ENCODE measurements at places on chromosomes 4 and X. TPM values are rescaled to one million over a fixed set of nuclear protein-coding genes. Genes with fewer than 3 reads are reported as not detected.

Gene C4orf51
- polyA plus RNA-seq = not detected

Gene ANK2
- 63.6 TPM for polyA plus RNA-seq

Gene GDPD2
- polyA plus RNA-seq = 1.6 TPM

Gene IL2RG
- 1.6 TPM for polyA plus RNA-seq

Gene CT45A2
- polyA plus RNA-seq = not detected

Gene ZNF41
- polyA plus RNA-seq = 11.9 TPM

Gene CT45A5
- polyA plus RNA-seq = not detected

Gene TAF7L
- 0.78 TPM for polyA plus RNA-seq

Gene SSX2
- polyA plus RNA-seq = not detected

Gene TSPYL2
- 40.0 TPM for polyA plus RNA-seq

Gene GPR119
- not detected for polyA plus RNA-seq

Gene VCX3B
- polyA plus RNA-seq = 0.30 TPM

Gene IL13RA1
- polyA plus RNA-seq = 63.4 TPM

Gene RBM46
- 0.05 TPM for polyA plus RNA-seq

Gene CHRNA9
- 0.82 TPM for polyA plus RNA-seq

Gene DTHD1
- not detected for polyA plus RNA-seq

Gene SH3D19
- polyA plus RNA-seq = 25.3 TPM

Gene ING2
- 25.0 TPM for polyA plus RNA-seq

Gene GAGE1
- polyA plus RNA-seq = not detected

Gene SSX3
- polyA plus RNA-seq = not detected

Gene GLRB
- polyA plus RNA-seq = 13.4 TPM

Gene HTRA3
- polyA plus RNA-seq = 8.2 TPM

Gene NHSL2
- 7.4 TPM for polyA plus RNA-seq

Gene CTAG2
- polyA plus RNA-seq = not detected

Gene CC2D2A
- 47.6 TPM for polyA plus RNA-seq

Gene SH3RF1
- polyA plus RNA-seq = 27.7 TPM

Gene RHOXF1
- polyA plus RNA-seq = 2.5 TPM

Gene BTC
- polyA plus RNA-seq = 6.4 TPM

Gene CPZ
- 29.1 TPM for polyA plus RNA-seq

Gene USP9X
- polyA plus RNA-seq = 72.1 TPM

Gene EDA
- 7.1 TPM for polyA plus RNA-seq

Gene C4orf50
- 0.02 TPM for polyA plus RNA-seq

Gene WAS
- 3.1 TPM for polyA plus RNA-seq

Gene GYPB
- 6.6 TPM for polyA plus RNA-seq

Gene FAM47E
- polyA plus RNA-seq = 7.8 TPM

Gene HTATSF1
- 110 TPM for polyA plus RNA-seq

Gene BEX5
- 16.6 TPM for polyA plus RNA-seq

Gene ACE2
- 58.0 TPM for polyA plus RNA-seq

Gene C4orf54
- 0.81 TPM for polyA plus RNA-seq

Gene ANOS1
- polyA plus RNA-seq = 8.6 TPM

Gene CYP4V2
- polyA plus RNA-seq = 14.3 TPM

Gene PNMA6A
- polyA plus RNA-seq = 8.0 TPM

Gene PDLIM5
- 53.4 TPM for polyA plus RNA-seq

Gene PDZD4
- 9.7 TPM for polyA plus RNA-seq

Gene DMP1
- polyA plus RNA-seq = not detected

Gene GPC3
- 1,302 TPM for polyA plus RNA-seq

Gene CLDN24
- polyA plus RNA-seq = 0.32 TPM

Gene PDE5A
- polyA plus RNA-seq = 55.7 TPM

Gene NKX3-2
- polyA plus RNA-seq = not detected

Gene EVC2
- 8.8 TPM for polyA plus RNA-seq

Gene LEF1
- polyA plus RNA-seq = 65.2 TPM

Gene TLR8
- polyA plus RNA-seq = 0.21 TPM

Gene SPACA5
- polyA plus RNA-seq = not detected

Gene RPS6KA6
- 16.2 TPM for polyA plus RNA-seq

Gene SERPINA7
- polyA plus RNA-seq = 0.14 TPM
